ENCODE measurements at places on chromosomes 3 and 15. TPM values are rescaled to one million over a fixed set of nuclear protein-coding genes. Genes with fewer than 3 reads are reported as not detected.

POC1A gene
- 19.1 TPM for total RNA-seq

DGKG gene
- 2.2 TPM for total RNA-seq

WDR49 gene
- not detected for total RNA-seq

COX5A gene
- 97.5 TPM for total RNA-seq

PLSCR2 gene
- not detected for total RNA-seq

ETV5 gene
- 48.5 TPM for total RNA-seq

TTC21A gene
- 1.5 TPM for total RNA-seq

ACP3 gene
- total RNA-seq = 0.80 TPM

GAP43 gene
- 0.45 TPM for total RNA-seq

TMF1 gene
- 28.7 TPM for total RNA-seq

CCK gene
- not detected for total RNA-seq

CADPS gene
- total RNA-seq = 0.11 TPM

MAP2K1 gene
- 60.5 TPM for total RNA-seq

KBTBD13 gene
- not detected for total RNA-seq

CLK3 gene
- total RNA-seq = 60.5 TPM

MLF1 gene
- total RNA-seq = 11.5 TPM

SKOR1 gene
- not detected for total RNA-seq

SLC12A1 gene
- total RNA-seq = not detected

MON1A gene
- 16.8 TPM for total RNA-seq

TMEM212 gene
- not detected for total RNA-seq

RBPMS2 gene
- not detected for total RNA-seq

SPINK8 gene
- not detected for total RNA-seq

NMNAT3 gene
- not detected for total RNA-seq

UQCC5 gene
- total RNA-seq = 1.7 TPM

WWTR1 gene
- total RNA-seq = 73.5 TPM

INSYN1 gene
- 0.29 TPM for total RNA-seq

ISLR2 gene
- not detected for total RNA-seq

VPS18 gene
- 45.1 TPM for total RNA-seq

EXD1 gene
- not detected for total RNA-seq

CYP8B1 gene
- not detected for total RNA-seq

PFN2 gene
- 163 TPM for total RNA-seq

IMPG2 gene
- 0.23 TPM for total RNA-seq

PDIA5 gene
- total RNA-seq = 18.8 TPM

ST3GAL6 gene
- total RNA-seq = 0.63 TPM

SRGAP3 gene
- total RNA-seq = 0.86 TPM

PROK2 gene
- not detected for total RNA-seq

LIPH gene
- total RNA-seq = not detected

RHOV gene
- not detected for total RNA-seq

GNAT1 gene
- not detected for total RNA-seq

All from LHCN-M2 (cell line).